ENCODE measurements at places on chromosomes 4 and X.
A peak's percentile ranks its signal among the peaks of the same experiment; 100 is the strongest.

DNA sequence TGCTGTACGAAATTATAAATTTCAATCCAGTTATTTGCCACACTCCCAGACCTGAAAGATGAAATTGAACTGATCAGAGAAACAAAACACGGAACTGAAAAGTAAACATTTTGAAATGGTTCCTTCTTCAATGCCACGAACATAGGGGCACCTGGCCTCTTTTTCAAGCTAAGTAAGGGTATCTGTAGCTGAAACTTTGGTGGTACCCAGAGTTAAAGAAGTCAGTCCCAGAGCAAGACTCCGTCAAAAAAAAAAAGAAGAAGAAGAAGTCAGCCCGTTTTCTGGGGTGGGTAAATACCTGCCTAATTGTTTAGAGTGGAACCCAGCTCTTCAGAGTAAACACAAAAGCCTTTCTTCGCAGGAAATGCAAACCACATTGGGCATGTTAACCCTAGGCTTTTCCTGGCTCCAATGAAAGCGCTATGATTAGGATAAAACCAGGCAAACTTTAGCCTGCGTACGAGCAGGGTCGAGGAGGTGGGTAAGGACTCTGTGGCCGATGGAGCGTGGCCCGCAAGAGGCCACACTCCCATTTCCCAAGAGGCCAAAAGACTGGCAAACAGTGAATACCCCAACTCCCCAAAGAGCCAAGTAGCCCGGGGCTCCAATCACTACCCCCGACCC lies 1.3 kb downstream of the ANTXR2 start:
- DNase-seq, result no peak

DNA sequence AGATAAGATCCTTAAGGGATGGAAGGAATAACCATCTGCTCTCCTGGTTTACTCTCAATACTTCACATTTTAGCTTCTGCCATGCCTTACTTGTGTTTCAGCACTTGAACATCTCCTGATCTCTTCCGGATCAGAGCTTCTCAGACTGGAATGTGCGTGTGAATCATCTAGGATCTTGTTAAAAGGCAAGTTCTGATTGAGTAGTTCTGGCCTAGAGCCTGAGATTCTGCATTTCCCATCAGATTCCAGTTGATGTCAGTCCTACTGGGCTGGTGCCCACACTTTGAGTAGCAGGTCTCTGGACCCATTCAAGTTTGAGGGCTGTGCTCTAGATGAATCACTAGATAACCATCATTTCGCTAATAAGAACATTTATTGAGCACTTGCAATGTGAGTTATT lies 20.0 kb downstream of the NDP start:
- DNase-seq, result no peak

DNA sequence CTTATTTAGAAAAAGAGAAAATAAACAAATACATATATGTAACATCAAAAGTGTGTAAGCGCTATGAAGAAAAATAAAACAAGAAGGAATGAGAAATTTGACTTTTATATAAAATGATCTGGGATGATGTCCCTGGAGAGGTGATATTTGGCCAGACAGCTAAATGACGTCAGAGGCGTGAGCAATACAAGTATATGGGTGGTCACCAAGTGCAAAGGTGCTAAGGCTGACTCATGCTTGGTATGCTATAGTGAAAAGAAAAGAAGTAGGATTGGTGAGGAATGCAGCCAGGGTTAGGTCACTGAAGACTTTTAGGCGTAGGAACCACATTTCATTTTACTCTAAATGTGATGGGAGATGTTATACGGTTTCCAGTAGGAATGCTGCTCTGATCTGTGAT lies 1049.1 kb upstream of the TENM3 start:
- DNase-seq, result no peak

DNA sequence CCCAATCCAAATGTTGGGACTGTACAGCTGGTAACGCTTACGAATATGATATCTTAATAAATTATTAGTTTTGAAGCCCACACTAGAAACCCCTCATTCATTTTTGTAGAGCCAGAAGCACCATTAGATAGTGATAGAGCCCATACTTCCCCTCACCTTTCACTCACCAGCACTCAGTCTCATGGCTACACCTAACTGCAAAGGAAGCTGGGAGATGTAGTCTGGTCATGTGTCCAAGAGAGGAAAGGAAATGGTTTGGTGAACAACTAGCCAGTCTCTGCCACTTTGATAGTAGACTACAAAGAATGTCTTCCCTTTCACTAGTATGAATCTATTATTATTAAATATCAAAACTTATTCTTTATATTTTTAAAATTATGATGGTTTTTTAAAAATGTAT lies 77.1 kb upstream of the EGFL6 start:
- DNase-seq, result no peak

DNA sequence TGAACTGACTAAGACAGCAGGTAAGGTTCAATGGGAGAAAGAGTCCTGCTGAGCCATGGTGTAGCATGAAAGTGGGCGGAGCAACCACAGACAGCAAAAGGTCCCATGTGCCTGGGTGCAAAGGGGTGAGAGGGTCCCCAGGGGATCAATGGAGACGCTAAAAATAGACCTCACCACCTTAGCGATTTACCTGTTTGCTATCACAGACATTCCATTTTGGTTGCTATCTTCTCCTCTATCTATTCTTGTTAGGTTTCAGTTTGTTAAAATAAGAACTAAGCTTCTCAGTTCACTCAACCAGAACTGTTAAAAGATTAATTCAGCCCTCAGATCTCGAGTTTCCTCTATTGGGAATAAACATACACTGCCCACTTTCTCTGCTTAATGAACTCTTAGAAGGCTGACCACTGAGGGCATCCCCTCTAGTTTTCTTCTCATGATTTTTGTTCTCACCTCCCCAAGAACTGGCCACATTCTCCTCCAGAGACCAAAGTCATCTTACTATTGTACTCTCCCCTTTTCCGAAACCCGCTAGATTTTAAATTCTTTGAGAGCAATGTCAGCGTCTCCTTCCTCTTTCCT lies 136.7 kb downstream of the PARM1 start:
- DNase-seq, result no peak

DNA sequence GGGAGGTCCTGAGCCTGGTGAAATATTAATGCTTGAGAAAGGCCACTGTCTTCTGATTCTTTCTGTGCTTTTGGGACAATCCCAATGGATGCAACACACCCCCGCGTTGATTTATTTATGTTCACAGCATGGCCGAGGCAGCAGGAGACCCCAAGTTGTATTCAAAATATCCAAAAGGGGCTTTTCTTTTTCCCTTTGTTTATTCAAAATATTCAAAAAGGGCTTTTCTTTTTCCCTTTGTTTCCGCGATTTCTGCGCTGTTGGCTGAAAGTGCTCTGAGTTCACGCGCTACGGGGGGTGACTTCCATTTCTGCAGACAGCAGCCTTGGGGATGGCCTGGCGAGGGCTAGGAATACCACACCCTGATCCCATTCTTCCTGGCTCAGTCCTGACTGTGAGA lies 59.5 kb upstream of the PPP2R3B start:
- no peak for DNase-seq

- no peak for DNase-seq
Measured at GRCh38 chrX:11287505-11287904, 5.7 kb upstream of the AMELX start.

- DNase-seq, result no peak
Measured at GRCh38 chr4:144411700-144412099, 234.3 kb upstream of the HHIP start.

DNA sequence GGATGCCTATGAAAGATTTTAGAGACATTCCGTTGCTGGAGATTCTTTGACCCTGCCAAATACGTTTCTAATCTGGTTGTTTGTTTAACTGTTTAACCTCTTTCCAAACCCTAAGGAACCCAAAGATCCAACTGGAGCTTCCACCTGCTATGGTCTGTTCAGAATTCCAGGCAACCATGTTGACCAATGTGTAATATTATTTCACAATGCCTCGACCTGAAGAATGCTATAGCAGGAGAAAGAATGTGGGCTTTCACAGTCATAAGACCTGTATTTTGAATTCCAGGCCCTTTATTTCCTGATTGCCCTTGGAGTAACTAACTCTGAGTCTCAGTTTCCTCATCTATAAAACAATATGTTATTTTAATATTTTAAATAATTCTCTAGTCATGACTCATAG lies 90.8 kb downstream of the COL25A1 start:
- DNase-seq, result no peak

GRCh38 chr4:67776746-67777145 lies 22.6 kb upstream of the GNRHR start:
- no peak for DNase-seq

DNA sequence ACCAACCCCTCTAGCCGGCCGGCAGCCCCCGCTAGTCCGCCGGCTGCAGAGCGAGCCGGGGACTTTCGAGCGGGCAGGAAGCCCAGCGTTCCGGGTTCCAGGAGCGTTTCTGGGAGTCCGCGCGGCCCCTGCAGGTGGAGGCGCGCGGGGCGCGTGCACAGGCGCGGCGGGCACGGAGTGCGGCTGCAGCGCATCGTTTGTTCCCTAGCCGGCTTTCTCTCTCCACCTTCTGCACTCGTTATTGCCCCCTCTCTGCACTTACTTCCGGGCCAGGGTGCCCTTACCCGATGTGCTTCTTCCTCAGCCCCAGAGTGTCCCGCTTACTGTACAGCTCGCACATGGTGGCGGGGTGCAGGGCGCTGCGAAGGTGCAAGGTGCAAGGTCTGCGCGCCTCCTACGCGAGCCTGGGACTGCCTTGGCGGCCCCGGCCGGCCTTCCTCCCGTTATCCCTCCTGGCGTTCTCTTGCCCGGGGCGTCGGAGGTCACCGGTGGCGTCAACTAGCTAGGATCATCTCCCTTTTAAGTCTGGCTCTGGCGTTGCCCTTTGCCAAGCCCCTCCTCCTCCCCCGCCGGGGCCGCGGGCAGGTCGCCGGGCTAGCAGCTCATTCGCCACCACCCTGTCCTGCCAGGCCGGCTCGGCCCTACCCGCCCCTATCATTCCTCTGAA lies at the start of gene ETNPPL:
Gene ETNPPL, minus strand, starts transcription at position 495 of the 667 bp plus-strand sequence. Its CDS starts 155 bp downstream, at position 340.
- peak; percentile 27 for DNase-seq

DNA sequence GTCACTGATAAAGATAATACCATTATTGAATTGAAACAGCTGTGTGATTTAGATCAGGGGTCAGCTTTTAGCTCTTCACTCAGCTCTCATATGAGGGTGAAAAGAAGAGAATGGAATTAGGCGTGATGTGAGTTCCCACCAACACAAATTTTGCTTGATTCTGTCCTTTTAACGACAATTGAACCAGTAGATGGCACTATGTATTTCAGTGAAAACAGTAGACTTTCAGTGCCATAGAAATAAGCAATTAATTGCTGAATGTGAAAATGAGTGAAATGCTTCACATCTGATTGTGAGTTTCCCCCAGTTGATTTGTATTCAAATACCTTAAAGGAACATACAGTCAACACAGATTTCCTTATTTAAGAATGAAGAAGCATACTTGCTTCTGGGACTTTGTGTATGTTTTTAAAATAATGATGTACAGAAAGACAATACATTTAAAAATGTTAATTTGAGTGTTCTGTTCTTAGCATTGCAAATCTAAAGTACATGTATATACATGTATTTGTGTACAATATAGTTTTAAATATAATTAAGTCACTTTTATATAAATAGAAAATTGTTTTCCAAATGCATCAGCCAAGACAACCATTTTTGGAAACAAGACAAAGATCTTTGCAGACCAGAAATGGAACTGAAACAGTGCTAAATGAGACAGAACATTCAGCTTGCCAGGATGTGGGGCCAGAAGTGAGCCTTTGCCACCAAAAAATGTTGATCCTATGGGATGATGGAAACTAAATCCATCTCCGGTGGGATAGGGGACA lies 178.8 kb downstream of the SNCA start:
- DNase-seq, result no peak

DNA sequence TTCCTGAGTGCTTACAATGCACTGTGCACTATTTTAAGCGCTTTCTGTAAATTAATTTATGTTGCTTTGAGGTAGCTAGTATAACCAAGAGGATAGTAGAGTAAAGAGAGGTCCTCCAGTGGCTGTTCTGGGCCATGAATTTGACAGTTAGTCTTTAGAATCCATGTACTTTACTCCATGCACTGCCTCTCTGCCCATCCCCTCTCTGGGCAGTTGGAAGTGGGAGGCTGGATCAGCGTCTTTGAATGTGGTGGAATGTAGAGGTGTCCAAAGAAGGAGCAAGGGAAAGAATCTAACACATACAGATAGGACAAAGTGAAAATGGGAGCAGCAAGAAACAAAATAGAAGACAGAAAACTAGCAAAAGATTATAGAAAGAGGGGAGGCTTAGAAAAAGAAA lies 712.6 kb downstream of the GRID2 start:
- DNase-seq, result no peak

DNA sequence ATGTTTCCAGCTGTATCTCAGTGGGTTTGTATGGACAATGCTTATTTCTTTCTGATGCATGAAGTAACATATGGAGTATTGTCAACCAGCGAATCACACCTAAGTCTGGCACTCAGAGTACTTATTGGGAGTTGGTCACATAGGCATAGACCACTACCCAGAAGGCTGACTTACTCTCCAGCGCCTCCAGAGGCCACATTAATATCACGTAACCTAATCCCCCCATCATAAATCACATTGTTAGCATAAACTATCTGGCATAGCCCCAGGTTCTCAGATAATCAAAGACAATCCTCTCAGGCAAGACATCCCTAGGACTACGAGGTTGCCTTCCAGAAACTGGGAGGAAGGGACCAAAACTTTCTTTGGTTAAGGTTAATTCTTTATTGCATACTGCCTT lies 560.5 kb upstream of the PABPC4L start:
- DNase-seq, result no peak

DNA sequence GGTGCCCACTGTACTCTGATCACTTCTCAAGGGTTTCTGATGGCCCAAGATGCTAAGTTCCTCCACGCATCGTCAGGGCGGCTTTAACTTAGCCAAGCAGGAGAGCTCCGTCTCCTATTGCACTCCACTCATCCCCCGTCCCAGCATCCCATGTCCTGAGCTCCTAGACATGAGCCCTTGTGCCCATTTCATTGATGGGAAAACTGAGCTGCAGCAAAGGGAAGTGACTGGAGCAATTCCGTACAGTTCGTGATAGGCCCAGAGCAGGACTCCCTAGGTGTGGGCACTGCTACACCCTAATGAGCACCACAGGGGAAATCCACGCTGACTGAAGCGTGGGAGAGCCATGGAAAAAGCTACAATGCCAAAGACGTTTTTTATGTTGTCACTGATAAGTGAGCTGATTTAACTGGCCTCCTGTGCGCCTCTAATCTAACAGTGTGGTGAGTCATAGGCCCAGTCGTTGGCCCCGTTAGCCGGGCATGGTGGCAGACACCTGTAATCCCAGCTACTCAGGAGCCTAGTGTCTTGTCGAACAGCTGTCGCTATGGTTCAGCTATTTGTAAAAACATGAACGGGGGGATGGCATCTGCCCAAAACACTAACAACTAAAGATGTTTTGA lies 14.9 kb downstream of the NSDHL start:
- no peak for DNase-seq

DNA sequence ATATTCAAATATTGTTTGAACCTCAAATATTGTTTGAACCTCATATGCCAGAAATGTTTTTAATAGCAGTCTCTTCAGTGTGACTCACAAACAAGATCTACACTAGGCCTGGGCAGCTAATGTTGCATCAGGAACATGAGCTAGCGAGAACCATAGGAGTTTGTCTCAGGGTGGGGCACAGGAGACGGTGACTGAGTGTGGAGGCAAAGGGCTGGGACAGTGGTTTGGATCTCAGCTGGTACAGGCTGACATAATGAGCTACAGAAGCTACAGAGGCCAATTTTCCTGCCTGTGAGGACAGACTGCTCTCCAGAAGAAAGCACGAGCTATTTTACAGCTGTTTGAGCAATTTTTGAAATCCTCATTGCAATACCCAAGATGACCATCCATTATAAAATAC lies 224.7 kb downstream of the CENPC start:
- DNase-seq, result no peak
